Stimulated activated CD8-positive, alpha-beta memory T cell treated with anti-CD3 and anti-CD28 coated beads, Interleukin-15, amount 100 ng/mL, for 4 hours (primary cell): ENCODE measurements at places on chromosomes 11 and 22.

DNA sequence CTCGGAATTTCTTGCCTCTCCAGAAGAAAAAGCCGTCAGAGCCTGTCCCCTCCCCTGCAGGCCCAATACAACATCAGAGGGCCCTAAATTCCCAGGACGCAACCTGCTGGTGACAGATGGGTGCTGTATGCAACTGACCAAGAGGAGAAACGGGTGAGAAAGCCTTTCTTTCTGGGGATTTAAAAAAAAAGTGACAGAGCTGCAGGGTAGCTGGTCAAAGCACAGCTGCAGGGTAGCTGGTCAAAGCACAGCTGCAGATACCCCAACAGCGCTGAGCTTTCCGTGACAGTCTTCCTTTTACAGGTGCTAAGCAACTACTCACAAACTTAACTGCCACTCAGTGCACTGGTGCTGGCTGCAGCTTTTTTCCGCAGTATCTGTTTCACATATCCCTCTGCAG lies 17.8 kb downstream of the AP1B1 start:
- DNase-seq = no peak

DNA sequence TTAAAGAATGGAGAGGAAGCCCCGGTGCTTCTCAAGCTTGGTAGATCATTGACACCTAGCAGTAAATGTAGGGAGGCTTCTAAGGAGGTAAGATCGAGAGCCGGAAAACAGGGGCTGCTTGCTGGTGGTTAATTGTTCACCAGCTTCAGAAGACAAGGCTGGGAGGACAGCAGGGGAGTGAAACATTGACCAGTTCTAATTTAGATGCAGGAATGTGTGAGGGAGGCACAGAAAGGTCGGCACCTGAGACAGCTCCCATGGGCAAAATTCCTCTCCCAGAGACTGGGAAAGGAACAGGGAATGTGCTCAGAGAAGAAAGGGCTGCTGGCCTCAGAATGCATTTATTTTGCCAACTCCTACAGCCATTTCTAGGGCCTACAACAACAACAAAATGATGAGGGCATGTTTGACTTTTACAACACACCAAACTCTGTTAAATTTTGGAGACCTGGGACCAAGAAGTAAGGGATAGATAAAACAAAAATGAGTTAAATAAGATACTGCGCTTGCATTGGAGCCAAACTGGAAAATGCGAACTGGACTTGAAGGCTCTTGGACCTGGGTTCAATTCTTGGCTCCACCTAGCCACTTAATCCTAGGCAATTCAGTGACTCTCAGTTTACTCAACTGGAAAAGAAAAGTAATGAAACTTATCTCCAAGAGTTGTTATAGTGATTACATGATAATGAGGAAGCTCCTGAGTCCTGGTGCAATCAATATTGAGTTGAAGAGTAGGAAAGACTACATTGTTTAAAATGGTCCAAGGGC lies 31.0 kb downstream of the FZD4 start:
- no peak for DNase-seq

DNA sequence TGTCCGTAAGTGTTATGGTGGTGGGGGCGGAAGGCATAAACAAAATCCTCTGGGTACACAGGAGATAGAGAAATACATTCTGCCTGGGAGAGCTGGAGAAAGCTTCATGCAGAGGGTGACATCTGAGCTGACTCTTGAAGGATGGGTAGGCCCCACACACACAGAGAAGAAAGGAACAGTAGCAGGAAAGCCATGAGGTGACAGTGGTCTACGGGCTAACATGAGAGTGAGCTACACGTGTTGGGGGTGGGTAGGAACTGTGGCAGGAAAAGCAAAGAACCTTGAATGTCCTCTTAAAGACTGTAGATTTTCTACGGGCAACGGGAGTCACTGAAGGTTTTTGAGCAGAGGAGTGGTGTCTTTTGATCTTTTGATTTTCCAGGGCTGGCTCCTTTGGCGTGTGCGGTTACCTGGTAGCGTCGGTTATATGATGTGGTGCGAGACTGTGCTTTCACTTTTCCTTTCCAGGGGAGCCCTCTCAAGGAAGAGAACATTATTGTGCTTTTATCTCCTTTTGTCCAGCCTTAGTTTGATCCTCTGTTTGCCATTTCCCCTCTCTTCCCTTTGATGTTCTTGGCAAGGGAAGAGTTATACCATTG lies 39.7 kb downstream of the ADAMTS8 start:
- no peak for DNase-seq

DNA sequence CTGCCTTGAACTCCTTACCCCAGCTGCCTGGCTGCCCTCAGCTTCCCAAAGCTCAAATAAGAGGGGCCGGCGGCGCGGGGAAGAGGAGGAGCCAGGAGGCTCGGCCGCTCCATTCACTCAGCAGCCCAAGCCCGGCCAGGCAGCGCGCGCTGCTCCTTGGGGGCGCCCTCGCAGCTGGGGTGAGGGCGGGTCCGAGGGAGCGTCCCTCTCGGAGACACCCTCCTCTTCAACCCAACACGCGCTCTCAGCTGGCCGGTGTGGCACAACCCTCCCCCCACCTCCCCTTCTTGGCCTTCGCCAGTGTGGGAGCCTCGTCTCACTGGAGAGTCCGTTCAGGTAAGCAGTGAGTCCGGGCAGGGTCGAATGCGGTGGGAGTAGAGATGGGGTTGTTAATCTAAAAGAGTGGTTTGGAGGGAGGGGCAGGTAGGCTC lies at the start of gene WT1:
Gene WT1, minus strand, starts transcription at position 29 of the 431 bp plus-strand sequence.
- DNase-seq = no peak

GRCh38 chr11:64348383-64349024 lies 8.5 kb downstream of the CCDC88B start:
- no peak for DNase-seq

DNA sequence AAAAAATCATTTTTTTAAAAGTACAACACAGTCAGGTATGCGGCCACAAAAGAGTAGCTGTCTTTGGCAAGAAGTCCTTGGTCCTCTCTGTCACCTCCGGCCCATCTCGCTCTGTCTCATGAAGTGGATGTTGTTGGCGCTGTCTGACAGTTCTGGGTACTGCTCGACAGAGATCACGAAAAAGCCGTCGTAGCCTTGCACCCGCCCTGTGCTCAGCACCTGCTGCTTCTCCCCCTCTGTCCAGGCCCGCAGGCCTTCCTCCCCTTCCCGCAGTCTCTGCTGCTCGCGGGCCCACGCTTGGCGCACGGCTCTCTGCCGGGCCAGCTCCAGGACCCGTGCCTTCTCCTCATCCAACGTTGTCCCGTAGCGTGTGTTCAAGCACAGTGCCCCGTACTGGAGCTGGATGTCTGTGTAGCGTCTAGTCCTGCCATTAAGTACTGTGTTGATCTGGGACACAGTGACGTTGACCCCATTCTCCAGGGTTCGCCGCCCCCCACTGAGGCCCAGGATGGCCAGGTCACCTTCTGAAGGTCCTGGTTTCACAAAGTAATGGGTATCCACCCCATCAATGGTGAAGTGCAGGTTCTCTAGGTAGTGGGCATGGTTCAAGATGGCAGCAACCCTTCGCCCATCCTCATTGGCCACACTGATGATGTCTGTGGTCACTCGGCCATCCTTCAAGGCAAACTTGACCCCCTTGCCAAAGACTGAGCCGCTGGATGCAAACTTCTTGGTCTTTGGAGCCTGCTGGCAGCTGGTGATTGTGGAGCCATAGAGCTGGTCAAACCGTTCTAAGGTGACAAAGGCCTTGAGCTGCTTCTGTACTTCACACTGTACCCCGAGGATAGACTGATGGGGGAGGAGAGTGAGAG lies 83.5 kb upstream of the NARS2 start:
- DNase-seq = no peak

DNA sequence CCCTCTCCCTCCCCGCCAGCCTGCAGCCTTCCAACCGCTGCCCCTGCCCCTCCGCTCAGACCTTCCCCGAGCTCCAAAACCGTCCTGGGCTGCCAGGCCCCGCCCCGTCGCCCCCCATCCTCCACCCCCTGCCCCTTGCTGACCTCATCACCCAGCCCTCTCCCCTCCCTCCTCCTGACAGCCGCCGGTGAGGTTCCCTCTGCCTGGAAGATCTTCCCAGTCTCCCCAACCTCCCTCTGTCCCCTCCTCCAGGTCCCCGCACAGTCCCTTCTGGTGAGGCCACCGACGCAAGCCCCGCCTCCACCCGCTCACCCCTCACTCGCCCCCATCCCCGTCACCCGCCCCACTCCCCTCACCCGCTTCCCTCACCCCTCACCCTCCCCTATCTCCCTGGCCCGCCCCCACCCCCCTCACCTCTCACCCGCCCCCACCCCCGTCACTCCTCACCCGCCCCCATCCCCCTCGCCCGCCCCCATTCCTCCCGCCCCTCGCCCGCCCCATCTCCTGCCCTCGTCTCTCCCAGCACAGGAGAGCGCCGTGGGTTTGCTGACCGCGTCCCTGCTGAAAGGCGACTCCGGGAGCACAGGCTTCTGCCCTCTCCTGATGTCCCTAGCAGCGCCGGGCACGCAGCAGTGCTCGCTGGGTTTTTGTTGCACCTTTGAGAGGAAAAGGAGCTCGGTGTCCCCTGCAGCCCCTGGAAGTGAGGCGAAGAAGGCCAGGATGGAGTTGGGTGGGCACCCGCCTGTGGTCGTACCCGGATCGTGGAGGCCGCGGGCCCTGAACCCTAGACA lies 16.4 kb upstream of the UPK3A start:
- DNase-seq = no peak

GRCh38 chr22:41028841-41029240 lies 63.6 kb upstream of the EP300 start:
- DNase-seq = no peak

DNA sequence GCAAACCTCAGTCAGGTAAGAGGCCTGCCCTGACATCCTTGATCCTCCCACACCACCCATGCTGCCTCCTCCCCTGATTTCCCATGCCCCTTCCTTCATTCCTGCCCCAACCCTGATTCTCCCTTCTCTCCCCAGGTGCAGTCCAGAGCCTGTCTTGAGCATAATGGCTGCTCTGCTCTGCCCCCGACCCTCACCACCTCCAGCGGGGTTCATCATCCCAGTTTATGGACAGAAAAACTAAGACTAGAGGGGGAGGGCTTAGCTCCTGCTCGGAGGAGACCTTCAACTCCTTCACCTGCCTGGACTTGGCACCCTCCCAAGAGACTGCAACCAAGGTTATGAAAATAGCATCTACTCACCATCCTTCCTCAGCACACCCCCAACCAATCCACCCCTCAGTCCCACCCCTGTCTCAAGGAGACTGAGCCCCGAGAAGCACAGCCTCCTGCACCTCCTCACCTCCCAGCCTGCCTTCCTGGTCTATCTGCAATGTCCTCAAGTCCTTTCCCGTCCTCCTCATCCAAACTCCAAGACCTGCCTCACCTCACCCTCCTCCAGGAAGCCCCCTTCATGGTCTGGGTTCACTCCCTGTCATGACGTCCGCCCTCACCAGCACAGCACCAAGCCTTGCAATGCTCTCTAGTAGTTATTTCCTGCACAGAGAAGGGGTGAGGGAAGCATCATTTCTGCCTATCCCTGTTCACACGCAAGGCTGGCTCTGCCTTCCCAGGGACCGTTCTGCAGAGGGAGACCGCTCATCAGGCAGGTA lies 103.1 kb downstream of the PDE2A start:
- no peak for DNase-seq

DNA sequence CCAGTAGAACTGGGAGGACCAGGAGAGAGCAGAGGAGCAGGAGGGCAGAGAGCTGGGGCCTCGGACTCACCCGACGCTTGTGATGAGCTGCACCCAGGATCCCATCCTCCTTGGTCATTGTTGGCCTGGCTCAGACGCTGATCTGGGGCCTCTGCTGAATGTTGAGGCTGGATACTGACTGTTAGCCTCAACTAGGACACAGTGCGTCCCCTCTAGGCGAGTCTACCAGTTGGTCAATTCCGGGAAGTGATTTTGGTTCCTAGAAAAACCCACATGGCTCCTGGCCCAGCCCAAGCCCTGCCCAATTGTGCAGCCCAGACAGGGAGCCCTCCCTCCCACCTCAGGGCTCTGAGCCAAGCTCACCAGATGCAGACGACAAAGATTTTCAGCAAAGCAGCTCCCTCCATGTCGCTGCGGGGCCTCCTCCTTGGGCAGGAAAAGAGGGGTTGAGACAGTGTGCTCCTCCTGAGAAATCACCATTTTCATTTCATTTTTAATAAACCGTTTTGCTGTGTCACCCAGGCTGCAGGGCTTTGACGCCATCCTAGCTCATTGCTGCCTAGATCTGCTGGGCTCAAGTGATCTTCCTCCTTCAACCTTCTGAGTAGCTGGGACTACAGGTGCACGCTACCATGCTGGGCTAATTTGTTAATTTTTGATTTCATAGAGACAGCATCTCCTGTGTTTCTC lies at the start of gene APOL4:
Gene APOL4, minus strand, starts transcription at position 180 of the 690 bp plus-strand sequence. Its CDS starts 75 bp downstream, at position 105.
- no peak for DNase-seq

DNA sequence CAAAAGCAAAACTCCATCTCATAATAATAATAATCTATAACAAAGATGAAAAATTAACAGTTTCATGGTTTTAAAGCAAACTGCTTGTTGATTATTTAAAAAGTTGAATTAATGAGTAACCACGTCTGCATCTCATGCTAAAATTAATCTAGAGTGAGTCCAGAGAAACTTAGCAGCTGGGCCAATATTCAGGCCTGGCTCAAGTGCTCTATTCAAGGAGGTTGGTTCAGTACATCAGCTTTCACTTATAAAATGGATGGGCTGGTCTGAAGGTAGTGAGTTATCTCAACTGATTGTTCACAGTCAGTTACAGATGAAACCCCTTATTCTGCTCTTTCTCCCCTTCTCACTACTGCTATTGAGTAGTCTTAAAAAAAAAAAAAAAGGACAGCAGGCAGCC lies 23.1 kb downstream of the VSTM5 start:
- DNase-seq = no peak

GRCh38 chr11:27658535-27659236 lies 41.6 kb downstream of the BDNF start:
- no peak for DNase-seq
